ENCODE measurements at places on chromosomes 3 and 15. TPM values are rescaled to one million over a fixed set of nuclear protein-coding genes. Genes with fewer than 3 reads are reported as not detected.

The SLC22A13 gene
- 1.1 TPM for total RNA-seq

The ACY1 gene
- total RNA-seq = 18.1 TPM

The SLC9C1 gene
- 0.28 TPM for total RNA-seq

The SPINK8 gene
- not detected for total RNA-seq

The GRIP2 gene
- total RNA-seq = not detected

The COMMD4 gene
- 76.6 TPM for total RNA-seq

The TTBK2 gene
- total RNA-seq = 20.0 TPM

The ABHD6 gene
- total RNA-seq = 7.3 TPM

The PPM1M gene
- 94.1 TPM for total RNA-seq

The RGMA gene
- 0.28 TPM for total RNA-seq

- H3K27ac ChIP-seq = no peak overlapping the region
- no peak for DNase-seq
- no peaks in the 10 kb centered on the region for H3K27me3 ChIP-seq
- peaks cover 2% of the 10 kb centered on the region for H3K36me3 ChIP-seq
These were observed 37.6 kb downstream of the ANO10 start for GRCh38 chr3:43584043-43584826.

DNA sequence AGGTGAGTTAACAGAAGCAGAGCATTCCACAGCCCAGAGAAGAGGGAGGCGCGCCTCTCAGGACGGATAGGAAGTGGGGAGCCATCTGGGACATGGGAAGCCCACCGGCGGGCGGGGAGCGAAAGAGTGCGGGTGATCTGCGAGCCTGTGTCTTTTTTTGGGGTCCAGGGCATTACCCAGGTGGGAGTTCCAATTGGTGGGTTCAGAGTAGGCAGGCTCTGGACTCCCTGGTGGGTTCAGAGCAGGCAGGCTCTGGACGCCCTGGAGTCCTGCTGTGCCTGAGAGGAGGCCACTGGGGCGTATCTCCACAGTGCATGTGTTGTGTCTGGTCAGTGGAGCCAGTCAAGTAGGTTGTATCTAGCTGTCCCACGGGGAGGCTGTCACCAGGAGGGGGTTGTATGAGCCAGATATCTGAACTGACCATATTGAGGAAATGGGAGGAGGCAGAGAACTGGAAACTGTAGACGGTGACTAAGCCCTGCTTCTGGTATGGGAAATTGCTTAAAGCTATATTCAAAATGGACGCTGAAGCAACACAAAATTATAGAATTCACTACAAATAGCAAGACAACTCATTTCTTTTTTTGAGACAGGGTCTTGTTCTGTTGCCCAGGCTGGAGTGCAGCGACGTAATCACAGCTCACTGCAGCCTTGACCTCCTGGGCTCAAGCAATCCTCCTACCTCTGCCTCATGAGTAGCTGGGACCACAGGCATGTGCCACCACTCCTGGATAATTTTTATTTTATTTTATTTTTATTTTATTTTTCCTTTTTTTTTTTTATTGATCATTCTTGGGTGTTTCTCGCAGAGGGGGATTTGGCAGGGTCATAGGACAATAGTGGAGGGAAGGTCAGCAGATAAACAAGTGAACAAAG, 34.5 kb upstream of the CHST2 start:
- H3K36me3 ChIP-seq = no peaks in the 10 kb centered on the region
- H3K4me1 ChIP-seq = peaks cover 13% of the 10 kb centered on the region
- DNase-seq = no peak
- H3K27ac ChIP-seq = no peak overlapping the region
- H3K27me3 ChIP-seq = peaks cover 3% of the 10 kb centered on the region
- H3K4me3 ChIP-seq = no peak overlapping the region

DNA sequence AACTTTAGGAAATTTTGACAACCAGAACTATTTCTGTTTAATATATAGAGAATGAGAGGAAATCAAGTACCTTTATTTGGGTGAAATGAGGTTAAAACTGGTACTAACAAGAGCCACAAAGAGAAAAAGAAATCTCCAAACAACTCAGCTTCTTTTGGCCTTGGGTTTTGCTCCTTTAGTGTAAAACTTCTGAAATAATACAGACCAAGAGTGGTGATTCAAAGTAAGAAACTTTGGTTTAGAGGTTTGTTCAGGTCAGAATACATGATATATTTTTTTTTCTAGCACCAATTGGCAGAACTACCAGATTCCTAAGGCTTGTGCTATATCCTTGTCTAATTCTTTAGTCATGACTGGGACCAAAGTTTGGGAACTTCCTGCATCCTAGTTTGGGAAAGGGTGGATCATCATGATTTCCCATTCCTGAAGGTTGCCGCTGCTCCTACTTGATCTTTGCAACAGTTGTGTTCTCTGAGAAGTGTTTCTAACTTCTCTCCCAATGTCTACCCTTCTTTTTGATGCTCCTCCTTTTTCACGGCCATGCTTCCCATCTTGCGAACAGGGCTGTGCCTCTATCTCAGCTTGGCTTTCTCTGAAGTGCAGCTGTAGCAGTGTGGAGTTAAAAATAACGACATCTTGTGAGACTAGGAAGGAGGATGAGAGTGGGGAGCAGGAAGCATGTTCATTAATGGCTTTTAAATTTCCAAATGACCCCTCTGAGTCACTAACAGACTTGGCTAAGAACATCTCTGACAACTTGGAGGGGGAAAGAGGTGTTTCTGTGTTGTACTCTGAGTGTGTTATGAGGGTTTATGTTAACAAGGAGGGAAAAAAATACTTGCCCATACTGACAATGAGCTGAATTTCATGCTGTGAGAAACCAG, 87.7 kb downstream of the KCNAB1 start:
- no peak overlapping the region for H3K4me3 ChIP-seq
- H3K27me3 ChIP-seq = peaks cover 47% of the 10 kb centered on the region
- no peaks in the 10 kb centered on the region for H3K4me1 ChIP-seq
- H3K36me3 ChIP-seq = no peaks in the 10 kb centered on the region

- no peaks in the 10 kb centered on the region for H3K4me1 ChIP-seq
- no peak overlapping the region for H3K4me3 ChIP-seq
- DNase-seq = no peak
- no peak overlapping the region for H3K27ac ChIP-seq
- H3K36me3 ChIP-seq = no peaks in the 10 kb centered on the region
- H3K27me3 ChIP-seq = no peaks in the 10 kb centered on the region
These were observed 1264.3 kb upstream of the ALCAM start for GRCh38 chr3:104102386-104102785.

DNA sequence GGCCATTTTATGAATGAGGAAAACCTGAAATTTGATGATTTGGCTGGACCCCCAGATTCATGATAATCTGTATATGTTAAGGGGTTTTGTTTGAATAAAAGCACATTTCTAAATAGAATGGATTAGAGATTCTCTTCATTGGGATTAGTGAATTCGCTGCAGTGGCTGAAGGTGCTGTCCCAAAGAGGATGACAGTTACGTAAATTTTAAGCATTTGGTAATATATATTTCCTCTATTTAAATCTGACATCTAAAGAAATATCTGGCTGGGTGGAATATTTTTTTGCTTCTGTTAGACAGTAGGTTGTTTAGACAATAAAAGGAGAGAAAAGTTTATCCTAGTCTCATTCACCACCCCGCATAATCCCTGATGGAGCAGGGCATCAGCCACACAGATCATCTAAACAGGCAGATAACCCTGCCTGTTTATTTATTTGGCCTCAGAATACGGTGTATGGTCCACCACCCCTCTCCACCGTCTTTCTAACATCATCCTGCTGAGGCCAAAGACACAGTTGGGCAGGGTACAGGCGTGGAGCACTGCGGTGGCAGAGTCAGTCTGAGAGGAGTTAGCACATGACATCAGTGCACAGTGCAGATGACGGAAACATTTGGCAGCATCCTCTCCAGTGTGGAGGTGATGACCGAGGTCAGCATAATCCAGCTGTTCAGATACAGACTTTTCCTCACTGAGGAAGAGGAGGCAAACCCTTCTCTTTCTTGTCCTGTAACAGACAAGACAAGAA, 20.4 kb upstream of the NFKBIZ start:
- H3K36me3 ChIP-seq = peaks cover 30% of the 10 kb centered on the region
- H3K4me1 ChIP-seq = peaks cover 69% of the 10 kb centered on the region
- peak overlapping the region; percentile 98 for H3K27ac ChIP-seq
- DNase-seq = peak; percentile 84
- H3K27me3 ChIP-seq = no peaks in the 10 kb centered on the region

DNA sequence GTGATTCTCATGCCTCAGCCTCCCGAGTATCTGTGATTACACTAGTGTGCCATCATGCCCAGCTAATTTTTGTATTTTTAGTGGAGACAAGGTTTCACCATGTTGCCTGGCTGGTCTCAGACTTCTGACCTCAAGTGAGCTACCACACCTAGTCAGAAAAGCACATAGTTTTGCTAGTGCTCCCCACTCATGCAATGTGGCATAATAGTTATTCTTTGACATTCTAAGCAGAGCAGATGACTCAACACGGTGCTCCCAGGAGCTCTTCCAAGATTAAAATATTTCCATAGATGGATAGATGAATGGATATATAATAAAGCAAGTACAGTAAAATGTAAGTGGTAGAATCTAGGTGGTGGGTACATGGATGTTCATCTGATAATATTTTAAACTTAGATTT, 53.1 kb upstream of the GK5 start:
- peaks cover 9% of the 10 kb centered on the region for H3K36me3 ChIP-seq
- H3K27ac ChIP-seq = no peak overlapping the region
- DNase-seq = no peak

DNA sequence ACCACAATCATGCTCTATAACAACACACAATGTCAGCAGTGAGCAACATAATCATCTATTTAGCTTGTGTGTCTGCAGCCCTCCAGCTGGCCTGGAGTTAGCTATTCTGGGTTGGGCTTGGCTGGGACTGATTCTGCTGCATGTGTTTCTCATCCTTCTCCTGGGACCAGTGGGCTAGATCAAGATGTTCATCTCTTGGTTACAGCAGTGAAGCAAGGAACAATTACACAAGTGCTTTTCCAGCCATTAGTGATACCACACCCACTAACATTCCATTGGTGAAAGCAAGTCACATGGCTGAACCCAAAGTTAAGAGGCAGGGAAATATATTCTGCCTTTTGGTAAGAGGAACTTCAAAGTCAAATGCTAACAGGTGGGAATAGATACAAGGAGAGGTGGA, 14.6 kb downstream of the NUDT16 start:
- peaks cover 2% of the 10 kb centered on the region for H3K27me3 ChIP-seq
- no peaks in the 10 kb centered on the region for H3K36me3 ChIP-seq
- no peak overlapping the region for H3K4me3 ChIP-seq
- DNase-seq = no peak

- peaks cover 3% of the 10 kb centered on the region for H3K27me3 ChIP-seq
- H3K4me3 ChIP-seq = no peak overlapping the region
- no peaks in the 10 kb centered on the region for H3K36me3 ChIP-seq
These were observed 79.2 kb upstream of the CCNL1 start for GRCh38 chr3:157239082-157239704.

GRCh38 chr3:168989396-168989795, 674.1 kb downstream of the MECOM start:
- H3K36me3 ChIP-seq = no peaks in the 10 kb centered on the region
- no peaks in the 10 kb centered on the region for H3K27me3 ChIP-seq
- H3K4me1 ChIP-seq = no peaks in the 10 kb centered on the region
- H3K4me3 ChIP-seq = no peak overlapping the region
- H3K27ac ChIP-seq = no peak overlapping the region
- DNase-seq = no peak

GRCh38 chr3:71673486-71673885, 51.7 kb downstream of the EIF4E3 start:
- H3K4me3 ChIP-seq = no peak overlapping the region
- H3K36me3 ChIP-seq = peaks cover 14% of the 10 kb centered on the region
- H3K27ac ChIP-seq = no peak overlapping the region

- H3K36me3 ChIP-seq = peaks cover 57% of the 10 kb centered on the region
- no peak for DNase-seq
- peak overlapping the region; percentile 37 for H3K4me3 ChIP-seq
- no peaks in the 10 kb centered on the region for H3K27me3 ChIP-seq
These were observed 2.9 kb upstream of the SATB1 start for GRCh38 chr3:18428036-18428435.

DNA sequence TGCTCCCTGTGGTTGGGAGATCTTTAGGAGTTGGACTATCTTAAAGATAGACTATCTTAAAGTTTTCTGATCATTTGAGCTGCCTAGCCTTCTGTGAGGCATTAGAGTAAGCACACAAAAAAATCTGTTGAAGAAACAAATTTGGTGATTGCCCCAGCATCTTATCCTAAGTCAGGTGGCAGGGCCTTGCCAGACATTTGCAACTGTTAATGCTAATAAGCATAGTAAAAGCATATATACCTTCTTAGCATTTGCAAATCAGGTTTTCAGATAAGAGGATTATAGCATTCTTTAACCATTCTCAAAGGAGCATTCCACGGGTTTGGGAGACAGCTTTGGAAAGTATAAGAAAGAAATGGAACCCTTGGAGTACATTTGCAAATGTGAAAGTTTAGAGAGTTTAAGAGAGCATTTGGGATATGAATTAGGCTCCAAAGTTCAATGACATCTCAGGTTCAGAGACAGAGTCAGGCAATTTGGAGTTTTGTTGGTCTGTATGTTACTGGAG, 61.0 kb downstream of the SEMA6D start:
- H3K4me3 ChIP-seq = no peak overlapping the region
- no peaks in the 10 kb centered on the region for H3K36me3 ChIP-seq
- H3K27me3 ChIP-seq = no peaks in the 10 kb centered on the region
- no peak overlapping the region for H3K27ac ChIP-seq
- no peaks in the 10 kb centered on the region for H3K4me1 ChIP-seq

DNA sequence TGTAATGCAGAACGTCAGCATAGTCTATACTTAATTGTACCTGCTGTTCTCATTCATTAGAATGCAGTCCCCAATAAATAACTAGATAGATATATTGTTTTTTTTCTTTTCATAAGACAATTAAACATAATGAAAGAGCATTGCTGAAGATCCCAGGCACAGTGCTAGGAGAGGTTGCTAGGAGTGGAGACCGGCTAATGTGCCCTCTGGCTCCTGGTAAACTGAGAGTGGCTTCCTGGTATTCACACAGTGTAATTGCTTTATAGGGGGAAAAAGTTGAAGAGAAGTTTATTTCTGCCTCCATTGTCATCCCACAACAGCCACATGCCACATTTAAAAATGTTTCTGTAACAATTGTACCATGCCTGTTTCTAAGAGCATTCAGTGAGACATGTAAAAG, 135.6 kb downstream of the MAP2K5 start:
- no peak overlapping the region for H3K27ac ChIP-seq
- H3K4me1 ChIP-seq = no peaks in the 10 kb centered on the region
- no peaks in the 10 kb centered on the region for H3K27me3 ChIP-seq
- no peak for DNase-seq

DNA sequence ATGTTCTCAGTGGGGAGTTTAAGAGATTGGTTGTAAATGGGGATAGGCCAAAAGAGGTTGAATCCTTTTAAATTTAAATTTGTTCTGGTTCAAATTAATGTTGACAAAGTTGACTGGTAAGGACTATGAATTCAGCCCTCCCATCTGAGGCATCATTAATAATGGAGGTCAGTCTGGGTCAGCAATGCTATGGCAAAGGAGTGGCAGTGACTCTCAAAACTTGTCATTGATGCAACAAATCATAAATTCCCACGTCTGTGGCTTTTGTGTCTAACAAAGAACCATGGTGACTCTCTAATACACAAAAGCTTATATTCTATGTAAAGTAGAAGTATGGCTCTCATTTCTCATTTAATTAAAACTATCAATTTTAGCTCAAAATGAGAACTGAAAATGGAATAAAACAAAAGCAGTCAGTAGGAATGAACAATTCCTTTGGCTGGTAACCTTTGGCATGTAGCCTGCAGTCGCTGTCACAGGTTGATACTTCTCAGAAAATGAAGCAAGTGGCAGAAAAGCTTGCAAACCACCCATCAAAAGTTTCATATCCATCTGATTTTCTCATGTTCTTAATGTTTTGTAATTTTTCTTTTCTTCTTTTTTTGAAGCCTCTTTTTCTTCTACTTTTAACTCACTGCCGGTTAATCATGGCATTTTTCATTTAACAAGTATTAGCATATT, 12.2 kb upstream of the ZBED2 start:
- no peak for DNase-seq
- H3K36me3 ChIP-seq = peaks cover 81% of the 10 kb centered on the region
- peak overlapping the region; percentile 98 for H3K27ac ChIP-seq

All from activated CD8-positive, alpha-beta memory T cell treated with anti-CD3 and anti-CD28 coated beads, Interleukin-2, amount 10 ng/mL, durations not matched to agents 7 days and 5 days (primary cell).